NCI-H460 (cell line): ENCODE measurements at places on chromosomes 2 and 18. TPM values are rescaled to one million over a fixed set of nuclear protein-coding genes. Genes with fewer than 3 reads are reported as not detected.

Gene GRHL1
- 0.57 and 0.72 TPM in 2 replicates for total RNA-seq

Gene KIAA1328
- total RNA-seq = 3.2 and 4.5 TPM in 2 replicates

Gene KIF5C
- 0.46 and 0.64 TPM in 2 replicates for total RNA-seq

Gene CCDC74A
- 7.3 and 10.5 TPM in 2 replicates for total RNA-seq

Gene PARD3B
- 5.8 and 13.8 TPM in 2 replicates for total RNA-seq

Gene MC5R
- not detected in 2 replicates for total RNA-seq

DNA sequence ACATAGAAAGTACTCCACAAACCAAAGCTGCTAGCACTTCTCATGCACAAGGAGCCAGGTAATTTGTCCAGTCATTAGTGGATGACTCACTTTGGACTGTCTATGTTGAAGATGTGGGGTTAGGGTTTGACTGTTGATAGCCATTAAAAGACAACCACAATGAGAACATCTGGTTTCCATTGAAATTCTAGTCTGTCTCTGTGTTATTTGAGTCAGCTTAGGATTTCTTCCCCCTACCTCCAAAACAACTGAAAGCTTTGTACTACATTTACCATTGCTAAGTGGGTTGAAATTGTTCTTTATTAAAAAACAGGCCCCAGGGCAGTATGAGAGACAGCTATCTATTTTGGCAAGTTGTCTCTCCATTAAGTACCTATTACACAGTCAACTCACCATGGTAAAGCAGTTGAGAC lies 50.2 kb upstream of the ANKRD44 start:
- DNase-seq = no peak

DNA sequence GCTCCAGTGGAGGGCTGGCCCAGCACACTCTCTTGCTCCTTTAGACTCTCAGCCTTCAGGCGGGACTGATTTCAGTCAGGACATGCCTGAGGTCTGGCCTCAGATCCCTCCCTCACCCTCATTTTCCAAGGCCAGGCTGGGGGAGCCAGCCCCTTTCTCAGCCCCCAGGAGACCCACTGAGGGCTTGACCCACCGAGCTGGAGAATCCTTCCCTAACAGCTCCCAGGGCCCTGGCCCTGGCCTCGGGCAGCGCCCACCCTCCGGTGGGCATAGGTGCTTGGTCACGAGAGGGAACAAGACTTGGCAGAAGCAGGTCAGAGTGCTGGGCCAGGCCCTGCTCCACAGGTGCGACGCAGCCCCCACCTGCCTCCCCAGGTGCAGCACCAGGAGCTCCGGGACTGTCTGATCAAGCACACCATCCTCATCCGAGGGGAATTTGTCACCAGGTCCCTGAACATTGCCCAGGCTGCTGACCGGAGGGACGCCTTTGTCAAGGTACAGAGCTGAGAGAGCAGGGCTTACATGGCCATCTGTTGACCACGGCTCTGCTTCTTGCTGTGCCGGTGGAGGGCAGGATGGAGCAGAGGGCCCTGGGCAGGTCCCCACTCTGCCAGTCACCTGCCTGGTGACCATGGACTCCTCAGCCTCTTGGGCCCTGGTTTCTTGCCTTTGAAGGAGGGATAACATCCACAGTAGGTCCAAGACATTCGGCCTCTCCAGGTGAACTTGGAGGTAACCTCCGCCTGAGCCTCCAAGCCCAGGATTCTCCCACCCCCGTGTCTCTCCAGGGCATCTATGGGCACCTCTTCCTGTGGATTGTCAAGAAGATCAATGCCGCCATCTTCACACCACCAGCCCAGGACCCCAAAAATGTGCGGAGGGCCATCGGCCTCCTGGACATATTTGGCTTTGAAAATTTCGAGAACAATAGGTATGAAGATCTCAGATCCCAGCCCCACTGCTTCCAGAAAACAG lies 46.3 kb downstream of the MYO7B start:
- no peak for DNase-seq

- DNase-seq = no peak
These were observed 238.6 kb upstream of the PARD3B start for GRCh38 chr2:204306667-204307066.

DNA sequence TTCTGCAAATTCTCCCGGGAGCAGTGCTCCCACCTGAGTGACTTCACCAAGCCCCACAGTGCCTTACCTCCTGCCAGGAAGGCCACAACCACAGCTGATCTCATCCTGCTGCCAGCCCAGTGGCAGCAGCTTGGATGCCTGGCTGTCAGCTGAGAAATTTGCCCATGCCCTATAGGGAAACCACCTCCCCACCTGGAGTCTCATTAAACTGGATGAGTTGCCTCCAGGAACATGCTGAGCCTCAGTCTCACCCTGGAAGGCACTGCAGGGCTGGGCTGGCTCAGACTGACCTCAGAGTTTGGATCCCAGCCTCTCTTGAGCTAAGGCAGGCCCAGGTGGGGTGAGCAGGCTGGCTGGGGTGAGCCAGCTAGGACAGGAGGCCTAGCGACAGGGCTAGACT lies 23.3 kb downstream of the REEP1 start:
- DNase-seq = no peak

DNA sequence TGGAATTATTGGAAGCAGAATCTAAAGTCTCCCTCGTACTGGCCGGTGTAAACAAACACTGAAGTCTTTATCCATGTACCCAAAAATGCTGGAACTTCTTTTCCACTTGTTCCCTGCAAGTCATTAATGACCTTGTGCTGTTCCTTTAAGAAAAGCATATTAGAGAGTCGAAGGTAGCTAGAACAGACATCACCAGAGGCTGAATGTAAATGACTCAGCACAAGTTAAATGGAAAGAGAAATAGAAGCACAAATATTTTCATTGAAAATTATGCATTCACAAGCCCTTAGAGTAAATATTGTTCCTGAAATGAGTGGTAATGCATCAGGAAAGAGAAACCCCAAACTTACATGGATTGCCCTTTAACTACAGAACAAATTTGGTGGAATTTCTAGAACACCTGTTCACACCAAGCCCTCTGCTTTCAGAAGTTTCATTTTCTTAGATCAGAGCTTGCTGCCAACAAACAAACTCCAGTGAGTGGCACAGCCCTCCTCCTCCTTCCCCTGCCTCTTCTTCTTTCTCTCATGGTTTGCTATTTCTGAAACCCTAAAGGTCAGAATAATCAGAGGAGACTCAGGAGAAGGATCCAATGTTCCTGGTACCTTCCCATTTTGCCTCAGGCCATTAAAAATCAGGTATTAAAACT lies 264.3 kb downstream of the TXNL1 start:
- peak; percentile 12 for DNase-seq

- DNase-seq = no peak
These were observed 2.6 kb upstream of the IMP4 start for GRCh38 chr2:130339885-130340745.

DNA sequence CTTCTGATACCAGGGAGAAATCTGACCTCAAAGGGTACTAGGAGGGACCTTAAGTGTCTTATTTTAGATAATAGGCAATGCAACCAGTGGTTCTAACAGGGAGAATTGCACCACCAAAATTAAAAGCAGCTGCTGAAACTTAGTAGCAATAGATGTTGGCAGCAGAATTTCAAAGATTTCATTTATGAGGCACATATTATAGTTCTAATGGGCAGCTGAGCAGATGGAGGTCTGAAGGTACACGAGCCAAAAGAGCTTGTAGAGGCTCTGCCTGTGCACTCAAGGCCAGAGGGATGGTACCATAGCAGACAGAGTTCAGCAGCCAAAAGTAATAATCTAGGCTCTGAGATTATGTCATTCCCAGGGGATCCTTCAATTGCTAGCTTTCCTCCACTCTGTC lies 87.3 kb upstream of the NCKAP5 start:
- no peak for DNase-seq

DNA sequence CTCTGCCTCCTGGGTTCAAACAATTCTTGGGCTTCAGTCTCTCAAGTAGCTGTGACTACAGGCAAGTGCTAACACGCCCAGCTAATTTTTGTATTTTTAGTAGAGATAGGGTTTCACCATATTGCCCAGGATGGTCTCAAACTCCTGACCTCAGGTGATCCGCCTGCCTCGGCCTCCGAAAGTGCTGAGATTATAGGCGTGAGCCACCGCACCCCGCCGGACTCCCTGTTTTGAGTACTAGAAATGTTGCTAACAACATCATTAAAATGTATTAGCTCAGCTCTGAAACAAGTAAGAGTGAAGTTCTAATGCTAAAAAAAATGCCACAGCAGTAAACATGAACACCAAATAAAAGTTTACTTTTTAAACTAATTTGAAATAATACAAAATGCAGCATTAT lies 937.7 kb downstream of the CPS1 start:
- DNase-seq = no peak

DNA sequence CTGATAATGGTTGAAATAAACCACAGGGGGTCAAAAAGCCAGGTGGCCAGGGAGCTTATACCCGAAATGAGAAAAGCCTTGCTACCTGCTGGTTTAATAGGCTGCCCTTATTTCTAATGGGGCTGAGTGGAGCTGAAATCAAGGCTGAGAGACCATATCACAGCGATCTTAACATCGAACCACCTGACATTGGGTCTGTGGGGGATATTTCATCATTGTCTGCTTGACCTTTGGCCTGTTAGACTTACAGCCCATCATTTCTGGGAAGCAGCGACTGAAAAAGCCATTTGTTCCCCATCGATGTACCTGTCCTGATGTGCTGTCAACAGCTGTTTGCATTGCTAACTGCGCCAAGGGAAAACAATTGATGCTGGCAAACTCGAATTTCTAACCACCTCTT lies 199.7 kb upstream of the SLC14A2 start:
- no peak for DNase-seq

GRCh38 chr2:198408171-198408570 lies 603.8 kb downstream of the PLCL1 start:
- no peak for DNase-seq

DNA sequence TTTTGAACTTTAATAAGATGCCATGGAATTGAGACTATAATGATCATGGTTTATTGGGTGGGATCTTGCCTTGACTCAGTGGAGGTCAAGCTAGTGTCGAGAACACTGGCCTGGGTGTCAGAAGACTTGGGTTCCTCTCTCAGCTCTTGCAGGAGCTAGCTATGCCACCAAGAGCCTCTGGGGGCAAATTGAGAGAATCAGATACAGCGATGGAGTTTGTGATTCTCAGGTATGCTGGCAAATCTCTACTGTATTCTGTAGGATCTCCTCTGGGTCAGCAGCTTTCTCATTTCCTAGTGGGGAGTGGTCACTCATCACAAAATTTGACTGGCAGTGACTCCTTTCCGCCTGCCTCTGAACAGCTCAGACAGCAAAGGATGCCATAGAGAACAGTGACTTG lies 477.0 kb downstream of the RNF144A start:
- DNase-seq = no peak

DNA sequence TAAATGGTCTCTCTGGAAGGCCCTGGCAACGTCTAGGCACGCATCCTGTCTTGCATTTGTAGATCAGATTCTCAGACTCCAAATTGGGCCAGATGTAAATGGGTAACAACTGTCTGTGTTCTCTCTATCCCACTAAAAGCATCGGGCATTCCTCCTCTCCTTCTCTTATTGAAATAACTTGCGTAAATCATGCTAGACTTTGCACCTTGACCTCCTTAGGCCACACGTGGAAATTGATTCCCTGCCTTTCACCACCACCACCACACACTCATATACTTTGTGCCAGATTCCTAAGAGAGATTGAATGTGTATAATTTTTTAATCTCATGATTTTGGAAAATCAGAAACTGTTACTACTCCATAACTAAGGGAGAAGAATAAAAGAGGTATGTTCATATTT lies 21.3 kb downstream of the MAPRE3 start:
- no peak for DNase-seq

DNA sequence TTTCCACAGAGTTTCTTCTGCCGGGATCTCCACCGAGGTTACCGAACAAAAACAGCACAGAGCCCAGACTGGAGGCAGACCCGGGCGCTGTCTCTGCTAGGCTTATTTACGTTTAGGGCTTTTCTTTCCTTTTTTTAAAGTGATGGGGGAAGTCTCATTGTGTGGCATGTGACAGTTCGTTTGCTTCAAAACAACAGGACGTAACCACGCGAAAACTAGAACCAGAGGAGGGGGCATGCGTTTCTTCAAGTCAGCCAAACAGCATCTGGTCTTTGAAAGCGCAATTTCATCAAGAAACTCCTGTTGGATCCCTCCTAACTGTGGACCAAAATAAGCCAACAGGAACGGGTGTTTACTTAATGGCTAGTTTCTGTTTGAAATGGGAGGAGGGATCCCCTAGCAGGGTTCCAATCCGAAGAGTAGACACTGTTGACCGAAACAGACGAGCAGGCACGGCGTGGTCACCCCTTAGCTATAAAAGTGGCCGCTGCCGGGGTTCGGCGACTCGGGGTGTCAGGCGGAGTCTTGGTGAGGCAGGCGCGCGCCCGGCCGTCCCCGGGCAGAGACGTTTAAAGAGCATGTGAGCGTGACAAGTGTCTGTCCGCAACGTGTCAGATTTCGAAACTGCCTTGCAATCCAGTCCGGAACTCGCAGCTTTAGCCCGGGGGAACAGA lies 997 bp upstream of the TGIF1 start:
- peak; percentile 95 for DNase-seq

DNA sequence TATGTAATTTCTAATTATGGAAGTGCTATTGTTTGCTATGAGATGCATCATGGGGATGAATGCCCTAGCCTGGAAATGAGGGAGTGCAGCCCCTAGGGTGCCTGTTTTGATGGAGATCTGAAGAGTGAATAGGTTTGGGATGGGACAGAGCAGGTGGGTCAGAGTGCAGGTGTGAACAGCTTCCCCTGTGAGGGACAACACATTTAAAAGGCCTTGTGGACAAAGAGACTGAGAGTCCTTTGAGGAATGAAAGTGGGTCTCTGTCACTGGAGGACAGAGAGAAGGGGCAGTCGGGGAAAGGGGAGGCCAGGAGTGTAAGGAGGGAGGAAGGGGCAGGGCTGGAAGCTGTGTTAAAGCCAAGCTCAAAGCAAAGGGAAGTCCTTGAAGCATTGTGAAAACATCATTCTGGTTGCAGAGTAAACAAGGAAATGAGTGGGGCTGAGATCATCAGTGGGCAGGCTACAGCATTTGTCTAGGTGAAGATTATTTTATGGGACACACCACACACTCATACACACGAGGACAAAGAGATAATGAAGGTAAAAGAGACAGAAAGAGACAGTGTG lies 877.6 kb downstream of the SLC4A3 start:
- DNase-seq = no peak

- DNase-seq = no peak
These were observed 14.0 kb downstream of the KIF5C start for GRCh38 chr2:148888986-148889385.

- DNase-seq = no peak
These were observed 2.4 kb downstream of the ERBB4 start for GRCh38 chr2:212535996-212536816.

GRCh38 chr2:235051436-235052260 lies 99.8 kb downstream of the SH3BP4 start:
- no peak for DNase-seq

DNA sequence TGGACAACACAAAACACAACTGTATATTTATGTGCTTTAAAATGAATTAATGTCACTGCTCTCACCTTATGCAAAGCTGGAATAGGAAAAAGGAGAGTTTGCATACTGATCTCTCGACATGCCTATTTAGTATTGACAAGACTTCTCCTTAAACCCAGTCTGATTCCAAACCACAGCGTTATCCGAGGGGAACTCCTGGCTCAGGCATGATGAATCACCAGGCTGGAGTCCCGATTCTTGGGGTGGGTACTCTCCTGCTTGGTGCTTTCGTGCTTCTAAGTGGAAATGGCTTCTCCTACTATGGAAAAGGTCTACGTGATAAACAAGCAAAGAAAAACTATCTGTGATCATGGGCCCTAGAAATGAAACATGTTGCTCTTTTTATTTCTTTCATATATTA lies 88.9 kb upstream of the SLC35G4 start:
- no peak for DNase-seq

GRCh38 chr2:142596334-142597088 lies 281.0 kb upstream of the KYNU start:
- peak; percentile 2 for DNase-seq
